ENCODE measurements at places on chromosomes 7 and 10. TPM values are rescaled to one million over a fixed set of nuclear protein-coding genes. Genes with fewer than 3 reads are reported as not detected.

- H3K36me3 ChIP-seq: no peaks in the 10 kb centered on the region
- no peak overlapping the region for H3K27ac ChIP-seq
- H3K27me3 ChIP-seq: no peaks in the 10 kb centered on the region
Observed at GRCh38 chr7:46786221-46786954, 795.5 kb downstream of the TNS3 start.

DNA sequence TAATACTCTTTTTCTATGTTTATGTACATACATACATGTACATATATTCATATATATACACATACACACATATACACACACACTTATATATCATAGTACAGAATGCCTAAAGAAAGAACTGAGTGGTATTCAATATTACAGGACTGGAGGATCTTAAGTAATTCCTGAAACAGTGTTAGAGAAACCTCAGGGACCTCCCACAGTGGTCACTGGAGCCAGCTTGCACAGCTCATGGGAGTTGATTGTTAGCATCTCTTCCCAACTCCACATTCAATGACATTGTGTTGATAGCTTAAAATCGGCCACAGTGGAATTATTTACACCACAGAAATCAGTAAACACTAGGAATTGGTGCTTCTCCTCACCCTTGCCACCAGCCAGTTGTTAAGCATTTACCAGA is 6.0 kb downstream of the LRRC17 start:
- no peaks in the 10 kb centered on the region for H3K36me3 ChIP-seq
- no peaks in the 10 kb centered on the region for H3K27me3 ChIP-seq

DNA sequence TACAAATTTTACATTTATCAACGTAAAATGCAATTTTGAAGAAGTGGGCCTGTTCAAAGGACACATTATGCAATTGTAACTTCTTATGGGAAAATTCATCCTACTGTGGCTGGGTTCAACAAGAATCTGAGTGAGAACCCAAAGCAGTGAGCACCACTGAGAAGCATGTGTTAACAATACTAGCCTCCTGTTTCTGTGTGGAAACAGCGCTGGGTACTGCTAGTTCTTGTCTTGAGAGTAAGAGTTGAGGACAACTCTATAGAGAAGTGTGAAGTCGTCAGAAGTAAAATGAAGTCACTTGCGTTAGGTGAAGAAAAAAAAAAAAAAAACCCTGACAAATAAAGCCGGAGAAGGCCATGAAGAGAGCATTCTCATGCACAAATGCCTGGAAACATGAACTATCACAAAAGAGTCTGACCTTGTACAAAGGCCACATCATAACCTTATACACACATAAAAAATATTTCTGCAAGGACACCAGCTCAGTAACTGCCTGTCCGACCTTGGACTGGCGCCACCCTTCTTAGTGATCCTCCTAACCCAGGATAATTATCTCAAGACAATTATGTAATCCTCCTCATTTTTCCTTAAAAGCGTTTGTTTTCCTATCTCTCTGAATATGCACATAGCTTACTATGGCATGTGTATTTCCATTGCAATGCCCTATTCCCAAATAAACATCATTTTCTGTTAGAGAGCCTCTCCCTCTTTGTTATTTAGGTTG is 554.9 kb downstream of the HTR7 start:
- no peak for DNase-seq
- no peaks in the 10 kb centered on the region for H3K4me1 ChIP-seq
- no peak overlapping the region for H3K27ac ChIP-seq
- H3K36me3 ChIP-seq: no peaks in the 10 kb centered on the region

DNA sequence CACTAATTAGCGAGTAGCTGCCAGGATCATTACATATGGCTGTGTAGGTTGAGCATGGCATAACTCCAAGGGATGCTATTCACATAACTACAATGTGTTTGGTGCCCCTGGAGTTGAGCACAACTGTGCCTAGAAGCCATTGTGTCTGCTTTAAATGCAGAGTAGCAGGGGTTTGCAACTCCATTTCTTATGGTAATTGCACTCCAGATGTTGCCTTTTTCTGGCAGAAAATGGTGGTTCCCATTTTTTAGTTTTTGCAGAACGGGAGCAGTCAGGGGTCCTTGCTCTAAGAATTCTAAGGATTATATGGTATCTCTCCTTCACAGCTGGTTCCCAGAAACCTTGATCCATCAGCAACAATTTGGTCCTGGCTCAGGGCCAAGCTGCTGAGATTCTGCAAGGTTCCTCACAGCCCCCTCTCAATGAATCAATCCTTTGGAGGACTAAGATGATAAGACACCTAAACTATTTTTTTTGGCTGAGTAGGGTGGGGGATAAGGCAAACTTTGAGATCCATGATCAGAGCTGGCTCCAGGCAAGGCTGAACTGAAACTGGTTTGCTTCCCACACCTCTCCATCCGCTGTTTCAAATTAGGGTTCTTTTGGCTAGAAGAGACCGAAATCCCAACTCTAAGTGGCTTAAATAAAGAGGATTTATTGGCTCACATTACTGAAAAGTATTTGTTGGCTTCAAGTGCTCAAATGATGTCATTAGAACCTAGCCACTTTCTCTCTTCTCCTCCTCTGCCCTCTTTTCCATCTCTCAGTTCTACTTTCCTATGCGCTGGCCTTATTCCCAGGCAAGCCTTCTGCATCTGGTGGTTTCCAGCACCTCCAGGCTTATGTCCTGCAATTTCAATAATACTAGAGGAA is 97.5 kb upstream of the CCDC6 start:
- H3K36me3 ChIP-seq: no peaks in the 10 kb centered on the region
- no peak for DNase-seq
- H3K4me1 ChIP-seq: no peaks in the 10 kb centered on the region
- H3K27ac ChIP-seq: no peak overlapping the region

DNA sequence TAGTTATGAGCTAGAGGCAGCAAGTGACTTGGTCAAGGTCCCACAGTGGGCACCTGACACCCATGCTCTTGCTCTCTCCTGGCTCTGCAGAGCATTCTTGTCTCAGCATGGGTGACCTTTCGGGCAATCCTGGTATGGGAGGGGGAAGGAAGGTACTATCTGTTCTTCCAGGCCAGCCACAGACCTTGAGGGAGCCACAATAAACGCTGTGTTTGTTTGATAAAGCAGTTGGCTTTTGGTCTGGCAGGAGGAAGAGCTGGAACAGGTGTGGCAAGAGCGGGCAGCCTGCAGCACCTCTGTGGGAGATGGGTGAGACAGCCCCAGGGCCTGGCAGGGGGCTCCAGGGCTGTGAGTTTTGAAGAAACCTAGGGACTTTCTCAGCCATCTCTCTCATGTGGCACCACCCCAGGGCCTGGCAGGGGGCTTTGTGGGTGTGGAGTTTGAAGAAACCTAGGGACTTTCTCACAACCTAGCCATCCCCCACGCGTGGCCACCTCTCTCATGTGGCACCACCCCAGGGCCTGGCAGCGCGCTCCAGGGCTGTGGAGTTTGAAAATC is 11.4 kb downstream of the CLDN3 start:
- H3K36me3 ChIP-seq: no peaks in the 10 kb centered on the region
- H3K4me1 ChIP-seq: no peaks in the 10 kb centered on the region
- H3K27ac ChIP-seq: no peak overlapping the region
- no peak overlapping the region for H3K4me3 ChIP-seq
- DNase-seq: no peak

DNA sequence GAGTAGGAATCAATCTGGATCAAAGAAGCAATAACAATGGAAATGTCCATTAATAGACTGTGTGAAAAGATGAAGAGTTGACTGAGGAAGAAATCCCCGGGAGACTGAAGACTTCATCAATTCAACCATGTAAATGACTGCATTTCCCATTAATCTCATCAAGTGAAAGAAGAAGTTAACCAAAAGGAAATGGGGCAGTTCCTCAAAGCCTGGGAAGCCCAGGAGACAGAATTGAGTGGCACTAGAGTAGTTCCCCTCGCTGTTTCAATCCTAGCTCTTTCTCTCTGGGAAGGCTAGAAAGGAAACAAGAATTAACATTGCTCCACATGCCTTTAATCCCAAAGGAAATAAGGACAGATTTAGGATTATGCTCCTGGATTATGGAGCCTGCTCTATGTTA is 4.8 kb upstream of the OR6V1 start:
- H3K27me3 ChIP-seq: no peaks in the 10 kb centered on the region
- H3K4me1 ChIP-seq: no peaks in the 10 kb centered on the region
- no peak overlapping the region for H3K4me3 ChIP-seq
- no peaks in the 10 kb centered on the region for H3K36me3 ChIP-seq

DNA sequence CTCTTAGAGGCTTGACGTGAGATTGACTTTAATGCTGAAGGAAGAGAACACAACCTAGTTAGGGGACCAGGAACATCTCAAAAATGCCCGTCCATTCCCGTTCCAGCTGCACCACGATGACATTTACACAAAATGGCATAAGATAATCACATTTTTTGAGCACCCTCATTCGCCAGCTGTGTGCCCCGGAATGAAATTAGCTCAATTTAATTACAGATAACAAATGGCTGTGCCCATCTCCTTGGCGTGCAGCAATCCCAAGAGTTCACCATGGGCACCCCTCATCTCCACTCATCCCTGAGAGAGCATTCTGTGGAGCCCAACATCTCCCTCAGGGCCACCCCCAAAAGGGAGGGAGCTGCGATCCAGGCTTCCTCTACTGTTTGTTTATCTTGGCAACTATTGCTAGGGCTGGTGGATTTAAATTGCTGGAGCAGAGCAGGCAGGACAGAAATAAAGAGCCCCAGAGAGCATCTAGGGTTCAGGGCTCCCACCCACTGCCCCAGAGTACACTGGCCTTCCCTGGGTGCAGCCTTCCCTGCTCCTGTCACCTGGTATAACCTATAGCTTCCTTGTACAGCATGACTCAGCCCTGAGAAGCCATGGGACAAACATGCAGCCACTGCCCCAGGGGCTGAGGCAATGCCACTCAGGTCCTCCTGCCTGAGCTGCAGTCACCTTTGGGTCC is 263.5 kb downstream of the ZEB1 start:
- peak overlapping the region; percentile 47 for H3K27ac ChIP-seq
- DNase-seq: no peak
- peaks cover 17% of the 10 kb centered on the region for H3K4me1 ChIP-seq

DNA sequence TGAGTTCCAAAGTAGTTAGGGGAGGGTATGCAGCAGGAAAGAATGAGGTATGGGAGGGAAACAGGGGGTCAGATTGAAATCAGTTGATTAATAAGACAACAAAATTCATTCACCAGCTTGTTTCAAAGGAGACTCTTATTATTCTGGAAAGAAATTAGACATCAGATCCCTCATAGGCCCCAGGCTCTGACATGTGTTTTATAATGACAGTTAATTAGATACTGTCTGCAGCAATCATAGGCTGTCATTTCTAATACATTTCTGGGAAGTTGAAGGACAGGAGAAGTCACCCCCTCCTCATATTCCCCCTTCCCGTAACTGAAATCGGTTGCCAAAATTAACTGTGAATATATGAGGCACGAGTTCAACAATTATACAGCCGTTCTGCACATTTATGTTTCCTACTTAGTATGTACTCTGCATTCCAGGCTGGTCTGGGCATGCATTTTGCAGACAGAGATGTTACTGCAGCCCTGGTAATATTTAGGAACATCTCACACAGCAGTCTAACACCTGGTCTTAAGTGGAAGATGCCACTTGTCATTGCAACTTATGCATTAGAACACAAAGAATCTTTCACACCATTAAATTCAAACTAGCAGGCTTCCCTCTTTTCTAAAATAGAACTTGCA is 355.2 kb upstream of the LRGUK start:
- no peak overlapping the region for H3K4me3 ChIP-seq
- no peaks in the 10 kb centered on the region for H3K36me3 ChIP-seq
- no peaks in the 10 kb centered on the region for H3K4me1 ChIP-seq

DNA sequence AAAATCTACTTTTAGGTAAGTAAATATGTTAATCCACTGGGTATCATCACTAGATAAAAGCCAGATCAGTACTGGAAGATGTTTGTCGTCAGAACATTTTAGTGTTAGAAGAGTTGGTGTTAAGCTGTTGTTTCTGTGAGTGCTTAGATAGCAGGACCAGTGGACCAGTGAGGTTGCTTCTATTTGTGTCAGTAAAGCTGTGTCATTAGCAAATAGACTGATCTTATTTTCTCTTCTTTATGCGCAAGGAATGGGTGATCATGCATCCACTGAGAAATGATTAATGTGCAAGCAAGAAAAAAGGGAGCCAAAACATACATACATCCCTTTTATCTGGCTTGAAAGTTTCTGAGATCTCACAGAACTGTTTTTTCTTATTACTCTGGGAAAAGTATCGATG is 42.6 kb downstream of the EXOC4 start:
- H3K27me3 ChIP-seq: no peaks in the 10 kb centered on the region
- H3K4me1 ChIP-seq: no peaks in the 10 kb centered on the region
- no peak overlapping the region for H3K27ac ChIP-seq
- H3K4me3 ChIP-seq: no peak overlapping the region
- DNase-seq: no peak

DNA sequence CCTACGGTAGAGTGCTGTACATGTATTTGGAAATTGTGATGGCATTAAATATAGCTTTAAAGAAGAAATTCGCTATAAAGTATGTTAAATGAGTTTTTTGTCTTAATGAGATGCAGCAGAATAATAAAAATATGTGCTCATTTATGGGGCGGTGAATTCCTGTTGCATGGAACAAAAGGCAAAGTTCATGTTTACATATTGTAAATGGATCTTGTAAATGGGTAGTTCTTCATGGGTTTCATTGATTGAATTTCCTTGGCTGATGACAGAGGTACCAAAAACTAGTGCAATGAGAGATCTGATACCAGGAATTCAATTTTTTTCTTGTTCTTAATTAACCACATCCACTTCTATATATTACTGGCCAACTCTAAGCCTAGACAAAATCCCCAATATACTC is 284.2 kb downstream of the SUGCT start:
- H3K36me3 ChIP-seq: no peaks in the 10 kb centered on the region
- DNase-seq: no peak
- no peaks in the 10 kb centered on the region for H3K4me1 ChIP-seq
- H3K4me3 ChIP-seq: no peak overlapping the region
- no peak overlapping the region for H3K27ac ChIP-seq

GRCh38 chr10:122853665-122854313 is 8.1 kb upstream of the CUZD1 start:
- H3K4me3 ChIP-seq: no peak overlapping the region
- H3K27ac ChIP-seq: no peak overlapping the region
- no peak for DNase-seq
- H3K4me1 ChIP-seq: no peaks in the 10 kb centered on the region

- no peaks in the 10 kb centered on the region for H3K27me3 ChIP-seq
- H3K4me3 ChIP-seq: peak overlapping the region; percentile 69
- peak overlapping the region; percentile 100 for H3K27ac ChIP-seq
- H3K36me3 ChIP-seq: no peaks in the 10 kb centered on the region
Observed at GRCh38 chr10:31031205-31031557, 484 bp downstream of the ZNF438 start.

SFTPA1 gene
- 11,191 TPM for total RNA-seq

PAPSS2 gene
- total RNA-seq: 210 TPM

COL1A2 gene
- total RNA-seq: 321 TPM

SAP25 gene
- 6.4 TPM for total RNA-seq
